ENCODE measurements at places on chromosomes 1 and 21.

GRCh38 chr1:221067721-221068120 lies 188.5 kb downstream of the HLX start:
- DNase-seq, result no peak

DNA sequence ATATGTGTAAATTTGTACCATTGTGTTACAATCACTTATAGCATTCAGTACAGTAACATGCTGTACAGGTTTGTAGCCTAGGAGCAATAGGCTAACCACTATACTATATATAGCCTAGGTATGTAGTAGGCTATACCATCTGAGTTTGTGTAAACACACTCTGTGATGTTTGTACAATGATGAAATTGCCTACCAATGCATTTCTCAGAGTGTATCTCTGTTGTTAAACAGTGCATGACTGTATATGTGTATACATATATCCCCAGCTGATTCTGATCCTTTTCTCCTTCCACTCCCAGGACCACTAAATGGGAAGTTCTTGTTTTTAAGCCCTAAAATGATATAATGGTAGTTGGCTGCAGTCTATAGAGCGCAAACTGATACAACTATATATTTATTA lies 7.8 kb downstream of the GNPAT start:
- DNase-seq, result no peak

- DNase-seq, result peak; percentile 11
Observed at GRCh38 chr1:201905234-201905890, 16.7 kb downstream of the SHISA4 start.

DNA sequence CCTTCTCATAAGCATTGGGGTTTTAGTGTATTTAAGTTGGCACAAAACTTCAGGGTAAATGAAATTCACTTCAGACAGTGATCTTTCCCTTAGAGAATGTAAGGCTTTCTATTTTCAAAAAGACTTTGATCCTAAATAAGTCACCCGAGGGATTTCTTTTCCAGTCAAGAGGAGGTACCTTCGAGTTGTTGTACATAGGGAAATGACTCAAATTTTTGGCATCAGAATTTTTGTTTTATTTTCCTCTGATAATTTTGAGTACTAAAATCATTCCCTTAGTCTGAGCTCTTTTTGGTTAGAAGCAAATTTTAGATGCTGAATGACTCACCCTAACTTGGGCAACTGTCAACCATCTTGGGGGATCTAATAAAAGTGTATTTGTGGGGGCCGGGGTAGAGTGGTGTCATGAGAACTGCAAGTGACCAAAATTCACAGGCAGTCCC lies 193.9 kb downstream of the DHRS3 start:
- DNase-seq, result no peak

GRCh38 chr1:84997667-84998600 lies 1.0 kb upstream of the MCOLN2 start:
- DNase-seq, result no peak

- DNase-seq, result no peak
Observed at GRCh38 chr1:171155484-171155883, 29.6 kb upstream of the FMO2 start.

DNA sequence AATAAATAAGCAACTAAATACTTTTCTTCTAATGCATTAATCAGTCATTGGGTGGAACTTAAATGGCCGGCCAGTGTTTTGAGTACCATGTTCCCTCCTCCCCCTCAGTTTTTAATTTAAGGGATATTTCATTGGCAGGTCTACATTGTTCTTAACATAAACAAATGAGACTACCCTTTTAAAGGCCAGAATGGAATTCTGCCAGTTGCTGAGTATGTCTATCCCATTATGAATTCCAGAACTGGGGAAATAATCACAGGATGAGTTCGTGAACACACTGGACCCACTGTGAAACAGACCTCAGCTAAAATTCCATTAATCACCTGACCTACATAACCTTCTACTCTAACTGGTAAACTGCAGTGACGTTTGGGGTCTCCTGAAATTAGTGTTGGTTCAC lies 305.5 kb upstream of the PKN2 start:
- no peak for DNase-seq

DNA sequence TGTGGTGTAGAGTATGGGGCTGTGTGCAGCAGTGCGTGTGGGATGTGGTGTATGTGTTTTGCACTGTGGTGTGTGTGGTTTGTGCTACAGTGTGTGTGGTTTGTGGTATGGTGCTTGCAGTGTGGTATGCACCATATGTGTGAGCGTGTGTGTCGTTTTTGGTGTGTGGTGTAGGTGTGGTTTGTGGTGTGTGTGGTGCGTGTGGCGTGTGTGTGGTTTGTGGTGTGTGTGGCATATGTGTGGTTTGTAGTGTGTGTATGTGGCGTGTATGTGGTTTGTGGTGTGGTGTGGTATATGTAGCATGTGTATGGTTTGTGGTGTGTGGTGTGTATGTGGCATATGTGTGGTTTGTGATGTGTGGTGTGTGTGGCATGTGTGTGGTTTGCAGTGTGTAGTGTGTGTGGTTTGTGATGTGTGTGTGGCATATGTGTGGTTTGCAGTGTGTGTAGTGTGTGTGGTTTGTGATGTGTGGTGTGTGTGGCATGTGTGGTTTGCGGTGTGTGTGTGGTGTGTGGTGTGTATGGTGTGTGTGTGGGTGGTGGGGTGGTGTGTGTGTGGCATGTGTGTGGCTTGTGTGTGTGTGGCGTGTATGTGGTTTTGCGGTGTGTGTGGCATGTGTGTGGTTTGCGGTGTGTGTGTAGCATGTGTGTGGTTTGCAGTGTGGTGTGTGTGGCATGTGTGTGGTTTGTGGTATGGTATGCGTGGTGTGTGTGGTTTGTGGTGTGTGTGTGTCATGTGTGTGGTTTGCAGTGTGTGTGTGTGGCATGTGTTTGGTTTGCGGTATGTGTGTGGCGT lies 53.5 kb upstream of the TRAPPC10 start:
- no peak for DNase-seq

GRCh38 chr1:173360487-173361063 lies 116.6 kb upstream of the PRDX6 start:
- no peak for DNase-seq

DNA sequence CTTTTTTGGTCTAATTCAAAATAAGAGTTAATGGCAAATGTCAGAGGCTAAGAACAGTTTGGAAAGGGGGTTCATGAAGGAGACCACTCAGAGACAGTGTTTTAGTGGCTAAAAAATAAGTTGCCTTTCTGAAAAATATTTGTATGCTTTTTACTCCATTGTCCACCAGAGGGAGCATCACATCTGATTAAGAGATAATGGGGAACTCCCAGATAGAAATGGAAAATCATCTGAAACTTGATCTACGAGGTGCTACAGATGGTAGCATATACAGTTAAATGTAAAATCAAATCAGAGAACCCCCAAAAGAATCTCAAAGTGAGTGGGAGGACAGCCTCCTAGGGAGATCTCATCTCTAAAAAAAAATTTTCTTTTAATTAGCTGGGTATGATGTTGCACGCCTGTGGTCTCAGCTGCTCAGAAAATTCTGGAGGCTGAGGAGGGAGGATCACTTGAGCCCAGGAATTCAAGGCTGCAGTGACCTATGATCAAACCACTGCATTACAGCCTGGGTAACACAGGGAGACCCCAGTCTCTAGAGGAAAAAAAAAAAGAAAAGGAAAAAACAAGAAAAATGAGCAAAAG lies 9.7 kb downstream of the SMYD3 start:
- DNase-seq, result no peak

- no peak for DNase-seq
Observed at GRCh38 chr1:181849071-181849470, 212.4 kb downstream of the ZNF648 start.

GRCh38 chr1:203049077-203049476 lies 22.8 kb downstream of the PPFIA4 start:
- no peak for DNase-seq

GRCh38 chr21:26127073-26127814 lies 43.3 kb downstream of the APP start:
- no peak for DNase-seq

DNA sequence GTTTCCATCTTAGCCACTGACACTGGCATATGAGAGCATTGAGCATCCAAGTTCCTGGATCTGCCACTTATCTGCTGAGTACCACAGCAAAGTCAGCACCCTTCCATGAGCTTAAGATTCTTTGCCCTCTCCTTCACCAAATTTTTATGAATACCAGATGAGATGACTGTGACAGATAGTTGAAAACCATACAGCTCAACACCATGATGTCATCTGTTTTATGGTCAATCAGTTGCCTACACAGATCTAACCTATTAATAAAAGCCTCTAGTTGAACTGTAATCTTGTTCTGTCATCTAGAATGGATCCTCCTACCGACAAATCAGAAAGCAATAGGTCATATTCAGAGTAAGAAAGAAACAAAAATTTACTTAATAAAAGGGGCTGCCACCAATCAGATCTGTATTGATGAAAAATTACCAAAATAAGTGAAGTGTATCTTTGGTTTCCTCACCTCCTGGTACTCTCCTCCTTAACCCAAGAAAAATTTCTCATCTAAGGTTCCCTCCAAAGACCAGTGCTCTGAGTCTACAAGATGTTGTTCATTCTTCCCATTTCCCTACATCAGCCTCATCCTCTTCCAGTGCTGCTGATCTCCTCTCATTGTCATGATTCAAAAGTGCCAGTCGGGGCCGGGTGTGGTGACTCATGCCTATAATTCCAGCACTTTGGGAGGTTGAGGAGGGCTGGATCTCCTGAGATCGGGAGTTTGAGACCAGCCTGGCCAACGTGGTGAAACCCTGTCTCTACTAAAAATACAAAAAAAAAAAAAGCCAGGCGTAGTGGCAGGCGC lies 138.8 kb upstream of the CTTNBP2NL start:
- DNase-seq, result no peak

DNA sequence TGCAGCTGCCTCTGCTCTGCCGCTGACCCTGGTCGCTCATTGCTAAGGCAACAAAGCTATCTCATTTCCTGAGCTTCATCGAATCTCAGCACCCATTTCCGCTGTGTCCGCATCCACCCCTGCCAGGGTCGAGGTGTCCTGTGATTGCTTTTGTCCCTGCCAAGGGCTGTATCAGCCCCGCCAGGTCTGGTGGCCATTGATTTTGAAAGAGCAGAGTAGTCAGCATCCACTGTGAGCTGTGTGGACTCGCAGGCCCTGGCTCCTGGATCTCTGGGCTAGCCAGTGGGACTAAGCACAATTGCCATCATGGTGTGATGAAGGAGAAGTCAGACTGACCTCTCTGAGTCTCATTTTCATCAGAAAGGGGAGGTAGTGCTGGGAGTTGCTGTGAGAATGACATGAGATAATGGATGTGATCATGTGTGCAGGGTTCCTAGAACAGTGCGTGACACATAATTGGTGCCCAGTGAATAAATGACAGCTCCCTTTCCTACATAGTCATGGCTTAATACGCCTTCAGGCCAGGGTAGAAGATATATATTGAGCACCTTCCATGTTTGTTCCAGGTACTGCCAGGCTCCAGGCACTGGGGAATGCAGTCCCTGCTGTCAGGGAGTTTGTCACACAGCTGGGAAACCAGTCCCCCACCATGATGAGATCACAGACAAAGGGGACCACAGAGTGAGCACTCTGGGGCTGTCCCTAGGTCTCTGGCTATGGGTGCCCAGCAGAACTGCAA lies 32.1 kb downstream of the NAV1 start:
- DNase-seq, result no peak

DNA sequence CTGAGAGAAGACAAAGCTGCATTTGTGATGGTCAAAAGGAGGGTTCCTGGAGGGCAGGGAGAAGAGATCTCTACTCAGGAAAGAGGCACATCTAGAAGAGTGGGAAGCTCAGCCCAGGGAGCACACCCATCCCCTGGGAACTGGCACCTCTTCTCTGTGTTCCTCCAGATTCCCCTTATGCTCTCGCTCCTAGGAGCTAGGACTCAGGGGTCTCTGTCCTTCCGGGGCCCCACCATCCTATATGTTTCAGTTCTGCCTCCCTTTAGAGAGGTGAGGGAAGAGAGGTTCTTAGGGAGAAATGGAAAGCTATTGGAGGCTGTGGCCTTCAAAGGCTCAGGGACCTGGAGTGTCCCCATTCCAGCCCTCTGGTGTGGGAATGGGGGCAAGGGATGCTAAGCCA lies 4.6 kb upstream of the PPM1J start:
- no peak for DNase-seq

DNA sequence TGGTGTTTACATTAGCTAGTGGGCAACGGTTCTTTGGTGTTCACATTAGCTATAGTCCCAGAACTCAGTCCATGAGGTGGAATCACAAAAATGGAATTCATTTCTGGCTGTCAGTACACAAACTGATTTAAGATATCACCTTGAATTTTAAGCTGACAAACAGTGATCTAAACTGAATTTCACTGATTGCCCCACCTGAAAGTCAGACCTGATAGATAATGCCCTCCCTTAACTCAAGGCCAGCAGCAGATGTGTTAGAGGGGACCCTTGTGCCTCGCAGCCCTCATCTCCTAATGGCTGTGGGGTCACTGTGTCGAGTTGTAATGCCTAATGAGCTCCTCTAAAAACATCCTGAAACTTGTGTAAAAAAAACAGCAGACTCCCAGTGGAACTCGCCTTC lies 8.6 kb downstream of the ARF1 start:
- no peak for DNase-seq

DNA sequence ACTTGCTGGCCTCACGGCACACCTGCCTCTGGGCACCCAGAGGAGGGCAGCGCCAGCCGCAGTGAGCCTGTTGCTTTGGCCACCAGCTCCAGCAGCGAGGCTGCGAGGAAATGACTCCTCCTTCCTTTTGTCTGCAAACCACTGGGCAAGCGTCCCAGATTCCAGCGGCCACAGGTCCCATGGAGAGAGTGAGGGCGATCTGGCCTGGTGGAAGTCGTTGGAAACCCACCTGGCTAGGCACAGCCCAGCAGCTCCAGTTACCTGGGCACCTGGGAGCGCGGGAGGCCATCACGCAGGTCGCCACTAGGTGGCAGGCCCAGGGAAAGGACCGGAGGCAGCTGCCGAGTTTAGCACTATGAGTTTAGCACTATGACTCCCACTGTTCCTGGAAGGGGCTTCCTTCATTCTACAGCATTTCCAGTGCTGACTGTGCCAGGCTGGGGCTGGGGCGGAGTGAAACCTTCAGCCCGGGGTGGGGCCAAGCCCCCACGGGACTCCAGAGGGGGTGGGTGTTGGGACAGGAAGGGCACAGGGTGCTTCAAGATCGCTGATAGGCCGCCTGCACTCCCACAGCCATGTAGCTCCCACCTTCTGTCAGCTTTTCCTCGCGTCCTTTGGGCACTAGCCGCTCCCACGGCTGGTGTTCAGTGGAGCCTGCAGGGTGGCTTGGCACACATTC lies 1.1 kb upstream of the ESPN start:
- DNase-seq, result peak; percentile 20

DNA sequence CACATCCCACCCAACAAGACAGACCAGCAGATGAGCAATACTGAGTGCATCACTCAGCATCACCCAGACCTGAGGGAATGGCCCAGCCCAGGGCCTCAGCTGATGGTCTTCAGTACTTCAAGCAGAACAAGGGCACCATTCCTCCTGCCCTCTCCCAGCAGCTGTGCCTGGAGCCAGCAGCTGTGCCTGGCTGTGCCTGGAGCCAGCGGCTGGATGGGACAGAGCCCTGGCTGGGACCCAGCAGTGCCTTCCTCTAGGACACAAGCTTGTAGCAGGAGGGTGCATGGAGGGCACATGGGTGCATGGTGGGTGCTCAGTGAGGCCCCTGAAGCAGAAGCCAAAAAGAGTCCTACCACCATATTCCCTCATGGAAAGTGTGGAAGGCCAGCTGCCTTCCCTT lies 583.8 kb downstream of the NPHP4 start:
- no peak for DNase-seq
